Upper lobe of left lung (tissue), 6 donors: ENCODE measurements at places on chromosomes 7 and 10. TPM values are rescaled to one million over a fixed set of nuclear protein-coding genes. Genes with fewer than 3 reads are reported as not detected.
A peak's percentile ranks its signal among the peaks of the same experiment; 100 is the strongest.

MUC3A gene
- 0.30 TPM for total RNA-seq

LIPK gene
- total RNA-seq = not detected

GRID2IP gene
- 0.49 TPM for total RNA-seq

GRCh38 chr7:129055294-129055816 lies 444 bp upstream of the TNPO3 start:
- no peaks in the 10 kb centered on the region for H3K36me3 ChIP-seq
- H3K4me1 ChIP-seq = peaks cover 19% of the 10 kb centered on the region
- peak overlapping the region; percentile 93 for H3K4me3 ChIP-seq
- peak overlapping the region; percentile 96 for H3K27ac ChIP-seq
- DNase-seq = no peak

GRCh38 chr7:40682696-40683095 lies 547.9 kb downstream of the SUGCT start:
- no peak overlapping the region for H3K27ac ChIP-seq
- no peaks in the 10 kb centered on the region for H3K36me3 ChIP-seq
- no peaks in the 10 kb centered on the region for H3K27me3 ChIP-seq

DNA sequence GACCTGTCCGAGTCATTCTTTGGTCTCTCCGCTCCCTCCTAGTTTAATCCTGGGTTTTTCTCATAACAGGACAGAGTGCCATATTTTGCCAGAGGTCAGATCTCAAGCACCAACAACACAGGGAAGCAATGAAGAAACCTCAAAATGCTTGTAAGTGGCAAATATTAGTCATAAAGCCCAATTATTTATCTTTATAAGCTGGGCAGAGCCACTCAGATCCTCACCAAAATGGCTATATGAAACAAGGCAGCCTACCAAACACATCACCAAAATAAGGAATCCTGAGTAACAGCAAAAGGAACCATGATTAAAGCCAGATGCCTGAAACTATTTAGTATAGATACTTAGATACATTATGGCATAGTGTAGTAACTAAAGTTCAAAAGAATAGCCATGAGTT lies 4.7 kb downstream of the ECD start:
- no peak overlapping the region for H3K27ac ChIP-seq
- H3K4me3 ChIP-seq = no peak overlapping the region
- peaks cover 8% of the 10 kb centered on the region for H3K36me3 ChIP-seq
- peaks cover 29% of the 10 kb centered on the region for H3K4me1 ChIP-seq

- H3K36me3 ChIP-seq = no peaks in the 10 kb centered on the region
- no peaks in the 10 kb centered on the region for H3K27me3 ChIP-seq
- H3K27ac ChIP-seq = no peak overlapping the region
- no peaks in the 10 kb centered on the region for H3K4me1 ChIP-seq
- no peak for DNase-seq
Observed at GRCh38 chr7:90188281-90188680, 23.3 kb upstream of the STEAP2 start.

DNA sequence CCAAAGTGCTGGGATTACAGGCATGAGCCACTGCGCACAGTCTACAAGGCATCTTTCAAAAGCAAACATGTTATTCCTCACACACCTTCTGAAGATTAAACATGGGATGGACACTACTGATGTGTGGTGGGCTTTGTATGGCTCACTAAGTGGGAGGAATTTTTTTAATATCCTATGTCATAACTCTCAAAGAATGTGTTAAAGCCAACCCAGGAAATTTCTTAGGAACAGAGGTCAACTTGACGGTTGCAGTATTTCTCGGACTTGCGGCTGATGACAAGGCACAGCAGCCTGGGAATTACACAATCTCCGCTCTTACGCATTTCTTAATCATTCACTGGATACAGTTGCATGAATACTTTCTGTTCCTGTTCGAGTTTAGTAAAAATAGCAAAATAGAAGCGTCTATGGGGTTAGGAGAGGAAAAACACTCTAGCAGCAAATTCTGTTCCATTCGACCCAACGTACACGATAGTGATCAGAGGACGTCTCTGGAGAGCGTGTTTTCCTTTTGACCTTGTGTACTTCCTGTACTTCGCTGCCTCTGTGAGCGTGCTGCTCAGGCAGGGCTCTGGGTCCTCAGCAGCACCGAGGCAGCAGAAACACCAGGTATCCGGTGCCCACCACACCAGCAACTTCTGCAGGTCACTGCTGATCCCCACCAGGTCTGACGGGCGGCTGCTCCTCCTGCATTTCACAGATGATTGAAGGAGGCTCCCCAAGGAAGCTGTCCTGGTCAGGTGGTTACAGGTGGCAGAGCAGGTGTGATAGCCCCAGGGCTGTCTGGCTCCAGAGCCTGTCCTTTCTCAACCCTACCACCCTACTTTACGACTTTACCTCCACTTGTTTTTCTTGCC lies 26.4 kb upstream of the SRGN start:
- H3K36me3 ChIP-seq = no peaks in the 10 kb centered on the region
- DNase-seq = no peak
- H3K27ac ChIP-seq = peak overlapping the region; percentile 94
- no peaks in the 10 kb centered on the region for H3K27me3 ChIP-seq
- peaks cover 46% of the 10 kb centered on the region for H3K4me1 ChIP-seq
